Omental fat pad (tissue), 4 donors: ENCODE measurements at places on chromosomes 11 and 22. TPM values are rescaled to one million over a fixed set of nuclear protein-coding genes. Genes with fewer than 3 reads are reported as not detected.

The MUC6 gene
- not detected for total RNA-seq

- DNase-seq: no peak
Measured at GRCh38 chr11:72314600-72315392, 70.8 kb upstream of the PHOX2A start.

DNA sequence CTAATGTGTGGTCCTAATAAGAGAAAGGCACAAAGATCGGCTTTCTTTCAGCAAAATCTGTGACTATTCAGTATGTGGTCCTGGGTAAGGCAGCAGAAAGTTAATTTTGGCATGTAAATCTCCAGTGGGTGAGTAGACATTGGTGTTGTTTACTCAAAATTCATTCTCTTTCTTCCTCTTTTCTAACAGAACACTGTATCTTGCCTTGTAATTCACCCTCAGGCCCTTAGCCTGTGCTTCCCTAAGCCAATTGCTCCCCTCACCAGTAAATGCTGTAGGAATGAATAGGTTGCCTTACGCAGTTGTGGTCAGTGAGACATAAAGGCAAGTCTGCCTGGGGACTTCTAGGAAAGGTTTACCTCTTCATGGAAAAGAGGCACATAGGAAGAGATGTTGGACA is 49.9 kb upstream of the PDE3B start:
- no peak for DNase-seq

The YPEL4 gene
- total RNA-seq: 1.4 TPM

DNA sequence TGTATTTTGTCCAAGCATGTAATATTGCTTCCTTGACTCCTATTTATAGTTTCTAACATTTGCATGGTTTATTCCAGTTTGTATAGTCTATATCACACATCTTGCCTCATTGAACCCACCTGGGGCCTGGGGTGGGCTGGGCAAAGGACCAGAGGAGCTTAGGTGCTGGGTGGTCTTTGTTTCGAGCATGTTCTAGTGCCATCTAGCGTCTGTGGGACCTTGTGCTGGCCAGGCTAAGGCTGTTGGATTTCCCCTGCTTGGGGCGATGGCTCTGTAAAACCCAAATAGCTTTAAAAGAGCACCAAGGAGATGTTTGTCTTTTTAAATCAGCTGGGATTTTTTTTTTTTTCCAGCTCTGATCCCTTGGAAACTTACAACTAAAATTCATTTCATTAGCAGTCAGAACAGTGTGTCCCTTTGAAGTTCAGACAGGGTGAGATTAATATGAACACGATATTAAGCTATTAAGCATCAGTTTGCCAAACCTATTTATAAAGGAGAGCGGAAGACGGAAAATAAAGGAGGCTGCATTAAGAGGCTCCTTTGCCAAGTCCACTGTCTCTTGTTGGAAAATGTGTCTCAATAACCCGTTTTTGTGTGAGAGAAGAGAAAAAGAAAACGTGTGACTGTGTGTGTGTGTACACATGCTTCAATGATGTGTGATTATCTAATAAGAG is 157.4 kb downstream of the COMMD9 start:
- DNase-seq: no peak

The MGAT3 gene
- 4.1 TPM for total RNA-seq

DNA sequence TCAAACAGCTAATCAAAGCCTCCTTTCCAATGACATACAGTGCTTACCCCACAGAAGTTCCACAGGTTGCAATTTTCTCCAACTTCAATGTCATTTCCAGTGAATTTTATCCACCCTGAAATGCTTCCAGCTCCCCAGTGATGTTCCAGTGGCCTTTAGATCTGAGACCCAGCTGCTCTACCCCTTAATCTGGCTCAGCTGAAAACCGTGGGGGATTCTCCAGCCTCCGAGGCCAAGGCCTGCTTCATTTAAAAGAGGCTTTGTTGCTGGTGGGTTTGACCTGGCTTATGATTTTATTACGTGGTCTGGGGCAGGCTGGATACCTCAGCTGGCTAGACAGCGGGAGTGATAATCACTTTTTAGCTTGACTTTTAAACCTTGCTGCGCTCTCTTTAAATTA is 10.9 kb downstream of the HEPHL1 start:
- no peak for DNase-seq

- no peak for DNase-seq
Measured at GRCh38 chr22:23272834-23273233, 92.5 kb downstream of the BCR start.

GRCh38 chr11:69878144-69878883 is 59.1 kb upstream of the FGF3 start:
- DNase-seq: no peak

GRCh38 chr11:47714554-47715081 is 551 bp downstream of the AGBL2 start:
- DNase-seq: peak; percentile 25
